ENCODE measurements at places on chromosomes 2 and 18.

DNA sequence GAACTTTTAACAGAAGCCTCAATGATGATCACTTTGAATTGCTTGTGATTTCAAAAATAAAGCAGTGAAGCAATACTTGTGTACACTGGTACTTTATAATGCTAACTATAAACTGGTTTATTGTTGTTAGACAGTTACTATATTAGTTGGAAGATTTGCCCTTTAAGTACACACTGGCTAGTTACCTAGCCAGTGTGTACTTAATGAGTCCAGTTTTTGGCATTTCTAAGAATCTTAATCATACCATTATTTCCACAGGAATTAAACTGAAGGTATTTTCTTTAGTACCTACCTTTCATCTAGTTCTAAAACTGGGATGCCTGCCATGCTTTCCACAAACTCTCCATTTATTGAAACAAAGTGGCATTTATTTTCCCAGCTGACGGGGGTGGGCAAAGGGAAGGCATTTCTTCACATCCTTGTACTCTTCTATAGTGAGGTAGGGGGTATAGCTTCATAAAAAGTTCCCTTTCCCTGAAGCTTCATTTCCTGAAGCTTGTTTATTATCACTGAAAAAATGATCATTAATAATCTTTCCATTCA, 49.9 kb downstream of the UGP2 start:
- no peak for DNase-seq

- no peak for DNase-seq
These were observed 72.2 kb upstream of the THUMPD2 start for GRCh38 chr2:39851251-39851650.

DNA sequence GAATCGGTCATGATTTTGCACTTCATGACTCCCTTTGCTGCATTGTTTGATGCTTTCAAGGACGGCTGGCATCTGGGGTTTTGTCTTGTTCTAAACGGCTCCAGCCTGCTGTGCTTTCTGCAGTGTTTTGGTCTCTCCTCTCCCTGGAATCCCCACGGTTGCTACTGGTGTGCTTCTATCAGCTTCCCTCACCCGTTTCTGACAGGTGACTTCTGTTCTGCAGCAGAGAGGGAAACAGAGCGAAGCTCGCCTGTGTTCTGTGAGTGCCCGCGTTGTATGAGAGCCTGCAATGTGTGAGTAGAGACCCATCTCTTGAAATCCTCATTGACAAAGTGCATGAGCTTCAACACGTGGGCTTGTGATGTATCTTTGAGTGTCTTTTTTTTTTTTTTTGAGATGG, 102.8 kb downstream of the DCDC2C start:
- no peak for DNase-seq

GRCh38 chr2:235390816-235391194, 103.0 kb upstream of the AGAP1 start:
- DNase-seq, result no peak

GRCh38 chr2:233346376-233346775, 7.9 kb upstream of the DGKD start:
- no peak for DNase-seq

DNA sequence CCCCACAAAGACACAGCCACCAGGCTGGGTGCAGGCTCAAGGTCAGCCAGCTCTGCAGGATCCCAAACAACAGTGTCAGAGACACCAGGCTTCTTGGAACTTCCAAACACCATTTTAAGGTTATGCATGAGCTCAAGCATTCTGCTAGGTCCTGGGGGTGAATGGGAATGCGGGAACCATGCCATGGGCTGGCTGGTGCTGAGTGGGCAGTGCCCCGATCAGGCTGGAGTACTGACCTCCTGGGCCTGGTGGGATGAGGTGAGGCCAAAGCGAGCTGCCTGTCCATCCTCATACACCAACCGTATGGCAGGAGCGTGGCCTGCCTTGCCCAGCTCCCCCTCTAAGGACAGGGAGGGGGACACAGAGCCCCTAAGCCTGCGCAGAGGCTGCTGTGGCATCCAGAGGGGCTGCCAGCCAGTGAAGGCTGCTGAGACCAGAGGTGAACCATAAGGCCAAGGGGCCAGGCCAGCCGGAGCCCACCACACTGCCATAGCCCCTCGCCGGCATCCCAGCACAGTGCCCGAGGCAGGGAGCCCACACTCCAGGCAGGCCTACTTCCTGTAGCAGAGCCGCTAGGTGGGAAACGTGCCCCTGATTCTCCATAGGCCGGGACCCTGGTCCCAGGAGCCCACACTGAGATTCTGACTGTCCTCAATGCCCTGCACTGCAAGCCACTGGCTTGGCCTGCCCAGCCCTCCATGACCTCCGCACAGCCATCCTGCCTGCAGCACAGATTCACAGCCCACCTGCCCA, 135.0 kb downstream of the HDAC4 start:
- no peak for DNase-seq

DNA sequence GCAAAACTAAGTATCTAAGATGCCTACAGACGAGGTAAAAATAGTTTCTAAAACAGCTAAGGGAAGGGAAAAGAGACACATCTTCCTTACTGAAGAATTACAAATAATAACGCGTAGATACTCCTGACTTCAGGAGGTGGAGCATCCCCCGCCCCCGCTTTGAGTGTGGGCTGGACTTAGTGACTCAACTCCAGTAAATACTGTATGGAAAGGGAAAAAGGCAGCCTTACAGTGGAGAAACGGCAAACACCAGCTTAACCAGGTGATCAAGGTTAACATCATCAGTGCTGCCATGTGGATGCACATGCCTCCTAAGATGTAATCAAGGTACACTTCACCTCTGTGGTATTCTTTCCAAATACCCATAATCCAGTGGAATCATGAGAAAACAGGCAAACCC, 47.9 kb downstream of the HADHB start:
- no peak for DNase-seq

- DNase-seq, result no peak
These were observed 14.4 kb downstream of the ELAC1 start for GRCh38 chr18:50982086-50982801.

DNA sequence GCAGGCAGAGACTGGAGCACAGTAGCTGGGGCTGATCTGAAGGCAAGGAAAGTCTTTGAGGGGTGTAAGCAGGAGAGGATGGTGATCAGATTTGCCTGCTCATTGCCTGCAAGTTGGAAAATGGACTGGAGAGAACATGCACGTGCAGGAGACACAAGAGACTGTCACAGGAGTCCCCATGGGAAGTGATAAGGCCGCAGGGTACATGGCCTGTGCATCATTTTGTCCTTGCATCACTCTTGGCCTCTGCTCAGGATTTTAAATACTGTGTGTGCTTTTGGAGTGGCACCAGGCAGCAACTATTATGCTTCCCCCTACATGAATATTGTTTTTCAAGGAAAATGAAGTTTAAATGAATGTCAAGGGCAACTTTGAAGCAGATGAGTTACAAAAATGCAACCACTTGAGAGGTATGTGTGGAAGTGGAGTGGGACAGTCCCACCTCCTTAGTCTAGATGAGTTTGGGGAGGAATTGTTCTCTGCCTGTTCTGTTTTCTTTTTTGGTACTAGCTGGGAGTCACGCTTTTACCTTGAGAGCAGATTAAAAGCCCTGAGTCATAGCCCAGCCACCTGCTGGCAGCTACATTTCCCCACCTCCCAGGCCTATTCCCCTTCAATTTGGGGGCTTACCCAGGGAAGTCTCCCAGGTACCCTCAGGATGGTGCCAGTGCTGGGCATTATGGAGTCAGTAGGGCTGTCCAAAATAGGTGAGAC, 19.3 kb downstream of the MAPK4 start:
- DNase-seq, result no peak

- DNase-seq, result no peak
These were observed 36.6 kb upstream of the ASB1 start for GRCh38 chr2:238389988-238390589.

GRCh38 chr2:11672407-11672806, 2.4 kb upstream of the NTSR2 start:
- no peak for DNase-seq

DNA sequence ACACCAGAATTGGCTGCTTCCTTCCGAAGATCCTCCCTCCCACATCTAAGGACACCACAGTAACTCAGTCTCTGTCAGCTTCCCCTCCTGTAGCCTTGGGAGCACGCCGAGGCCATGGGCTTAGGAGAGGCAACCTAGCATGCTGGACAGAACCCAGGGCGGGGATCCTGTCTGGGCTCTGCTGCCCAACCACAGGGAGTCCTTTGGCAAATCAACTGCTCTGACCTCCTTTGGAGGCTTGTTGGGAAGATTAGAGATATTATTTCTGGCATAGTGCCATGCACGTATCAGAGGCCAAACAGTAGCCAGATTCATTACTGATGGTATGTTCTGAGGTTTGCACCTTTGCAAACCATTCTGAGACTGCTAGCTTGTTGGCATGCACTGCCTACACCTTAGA, 262.7 kb upstream of the EPAS1 start:
- DNase-seq, result no peak

DNA sequence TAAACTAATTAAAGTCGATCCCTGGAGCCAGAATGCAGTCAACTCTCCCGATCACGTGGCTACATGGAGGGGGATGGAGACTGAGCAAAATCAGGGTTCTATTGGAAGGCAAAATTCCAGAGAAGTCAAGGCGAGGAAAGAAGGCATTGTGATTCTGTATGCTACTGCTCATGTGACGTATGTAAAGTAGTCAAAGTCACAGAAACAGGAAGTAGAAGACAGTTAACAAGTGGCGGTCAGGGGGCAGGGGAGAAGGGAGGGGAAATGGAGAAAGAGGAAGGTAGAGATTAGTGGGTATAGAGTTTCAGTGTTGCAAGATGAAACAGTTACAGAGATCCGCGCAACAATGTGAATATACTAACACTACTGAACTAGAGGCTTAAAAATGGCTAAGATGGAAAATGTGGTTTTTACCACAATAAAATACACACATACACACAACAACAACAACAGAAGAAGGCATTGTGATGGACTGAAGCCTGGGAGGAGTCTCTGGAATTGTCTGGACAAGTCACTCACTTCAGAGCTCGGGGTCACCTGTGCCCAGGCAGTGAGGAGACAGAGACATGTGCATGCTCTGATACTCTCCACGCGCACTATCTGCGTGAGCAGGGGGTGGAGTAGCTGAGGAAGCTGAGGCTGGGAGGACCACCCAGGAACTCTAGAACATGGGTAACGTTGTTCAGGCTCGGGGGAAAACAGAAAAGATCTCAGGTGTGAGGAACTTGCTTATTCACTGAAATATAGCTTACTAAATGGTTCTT, 89.9 kb upstream of the CDCA7 start:
- no peak for DNase-seq

DNA sequence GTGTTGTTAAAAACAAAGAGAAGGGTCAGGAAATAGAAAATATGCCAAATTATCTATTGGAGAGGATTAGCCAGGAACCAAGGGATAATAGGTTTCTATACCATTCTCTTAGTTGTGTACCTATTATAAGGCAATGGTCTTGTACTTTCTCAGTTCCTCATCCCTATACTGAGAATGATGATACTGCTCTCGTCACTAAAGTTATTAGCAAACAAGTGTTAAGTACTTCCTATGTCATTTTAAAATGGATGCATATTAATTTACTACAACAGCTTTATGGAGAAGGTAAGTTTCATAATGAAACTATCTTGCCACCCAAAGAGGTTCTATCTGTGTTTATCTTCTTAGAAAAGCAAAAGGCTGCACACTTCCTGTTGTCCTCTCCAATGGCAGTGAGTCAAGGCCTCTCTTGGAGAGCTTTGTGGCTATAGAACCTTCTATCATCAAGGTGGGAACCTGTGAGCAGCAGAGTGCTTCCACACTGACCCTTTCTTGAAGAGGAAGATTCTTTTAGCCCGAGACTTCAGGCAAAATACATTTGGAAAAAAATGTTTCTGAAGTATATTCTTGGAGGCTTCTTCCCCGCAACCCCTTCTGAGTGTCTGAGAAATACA, 460.7 kb upstream of the FANCL start:
- no peak for DNase-seq

- no peak for DNase-seq
These were observed 117.2 kb upstream of the KLF7 start for GRCh38 chr2:207282916-207283315.

Data from activated naive CD4-positive, alpha-beta T cell (primary cell).